ENCODE measurements at places on chromosomes 2 and 18.

DNA sequence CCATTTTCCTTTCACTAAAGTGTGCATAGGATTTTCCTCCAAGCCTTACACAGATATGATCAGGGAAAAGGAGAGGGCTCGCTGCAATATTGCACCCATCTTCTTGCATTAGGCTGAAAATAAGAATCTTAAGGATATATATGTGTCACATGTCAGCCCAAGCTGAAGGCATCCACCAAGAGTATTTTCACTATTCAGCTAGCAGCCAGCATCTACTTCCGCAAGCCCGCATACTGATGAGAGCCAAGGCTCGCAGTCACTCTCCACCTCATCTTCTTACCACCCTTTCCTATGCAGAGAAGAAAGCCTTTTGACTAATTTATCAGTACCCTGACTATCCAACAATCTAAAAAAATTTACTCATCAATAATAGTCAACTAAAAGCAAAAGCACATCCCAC lies 6.1 kb downstream of the TMEM163 start:
- DNase-seq, result no peak

DNA sequence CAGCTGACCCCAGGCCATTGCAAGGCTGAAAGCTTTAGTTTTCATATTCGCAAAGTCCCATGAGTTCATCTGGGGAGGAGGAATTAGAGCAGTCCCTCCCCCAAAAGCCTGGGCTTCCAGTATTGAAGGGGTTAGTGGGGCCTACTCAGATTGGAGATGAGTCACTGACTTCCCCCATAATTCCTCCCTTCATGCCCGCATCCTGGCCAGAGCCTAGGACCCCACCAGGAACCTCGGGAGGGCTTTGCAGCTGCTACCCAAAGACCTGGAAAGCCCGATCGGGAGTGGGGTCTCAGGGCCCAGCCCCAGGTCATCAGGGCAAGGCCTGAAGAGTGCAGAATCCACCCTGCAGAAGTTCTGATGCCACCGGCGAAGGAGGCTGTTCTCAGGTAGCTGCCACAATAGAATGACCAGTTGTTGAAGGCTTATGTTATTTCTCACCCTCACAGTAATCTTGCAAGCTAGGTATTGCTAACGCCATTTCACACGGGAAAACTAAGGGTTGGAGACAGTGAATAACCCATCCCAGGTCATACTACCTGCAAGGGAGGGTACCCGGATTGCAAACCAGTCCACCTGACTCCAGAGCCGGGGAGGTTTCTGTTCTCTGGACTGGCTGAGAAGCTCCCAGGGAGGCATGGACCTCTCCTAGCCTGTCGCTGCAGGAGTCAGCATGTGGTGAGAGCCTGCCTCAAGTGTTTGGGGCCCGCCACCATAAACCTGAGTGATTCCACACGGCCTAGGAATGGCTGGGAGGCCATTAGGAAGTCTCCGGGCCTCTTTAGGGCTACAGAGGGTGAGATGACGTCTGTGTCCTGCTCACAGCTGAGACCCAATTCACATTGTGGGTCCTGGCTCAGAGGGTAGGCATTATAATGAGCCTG lies 5.8 kb upstream of the ARID5A start:
- no peak for DNase-seq

DNA sequence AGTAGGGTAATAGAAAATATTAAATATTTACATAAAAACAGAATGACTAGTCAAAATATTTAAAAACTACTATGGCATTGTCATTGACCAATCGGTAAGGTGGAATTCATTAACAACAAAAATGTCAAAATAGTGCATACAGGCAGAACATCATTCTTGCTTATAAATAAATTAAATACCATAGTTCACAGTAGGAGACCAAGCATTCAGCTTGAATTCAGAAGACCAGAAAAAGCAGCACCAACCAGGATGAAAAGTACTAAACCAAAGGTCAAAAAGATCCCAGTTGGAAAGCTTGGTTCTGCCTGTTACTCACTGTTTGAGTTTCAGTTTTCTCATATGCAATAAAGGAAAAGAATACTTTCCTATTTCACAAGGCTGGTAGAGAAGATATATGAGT lies 244.3 kb downstream of the OSR1 start:
- DNase-seq, result no peak

DNA sequence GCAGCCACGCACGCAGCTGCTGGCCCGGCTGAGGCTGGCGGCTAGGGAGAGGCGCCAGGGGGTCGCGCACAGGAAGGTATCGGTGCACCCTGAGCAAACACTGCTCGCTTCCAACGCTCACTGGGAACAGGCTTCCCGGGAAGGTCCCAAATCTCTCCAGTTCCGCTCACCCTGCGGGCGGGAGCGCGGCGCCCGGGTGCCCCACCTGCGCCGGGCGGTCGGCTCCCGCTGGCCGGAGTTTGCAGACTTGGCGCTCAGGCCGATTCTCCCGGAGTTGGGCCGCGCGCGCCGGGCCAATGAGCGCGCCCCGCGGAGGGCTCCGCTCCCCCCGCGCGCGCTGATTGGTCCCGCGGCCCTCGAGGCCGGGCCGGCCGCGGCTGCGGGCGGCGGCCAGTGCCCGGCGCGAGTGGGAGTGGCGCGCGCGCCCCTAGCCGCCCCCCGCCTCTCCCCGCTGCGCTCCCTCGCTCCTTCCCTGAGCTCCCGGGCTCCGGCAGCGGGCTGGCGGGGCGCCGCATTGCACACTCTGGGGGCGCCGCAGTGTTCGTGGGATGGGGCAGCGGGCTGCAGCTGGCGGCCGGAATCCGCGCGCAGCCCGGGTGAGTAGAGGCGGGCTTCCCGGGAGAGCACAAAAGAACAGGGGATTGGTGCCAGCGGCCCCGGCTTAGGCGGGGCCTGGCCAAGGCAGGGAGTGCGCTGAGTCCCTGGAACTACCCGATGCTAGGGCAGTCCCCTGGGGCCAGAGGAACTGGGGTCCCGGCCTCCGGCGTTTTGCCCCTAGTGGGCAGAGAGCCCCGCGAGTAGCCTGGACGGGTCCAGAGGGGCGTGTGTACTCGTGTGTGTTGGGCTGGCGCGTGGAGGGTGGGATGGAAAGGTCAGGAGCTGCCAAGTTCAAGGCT lies at the start of gene LYPD6:
Gene LYPD6, plus strand, starts transcription at position 461 of the 896 bp plus-strand sequence. CDS start 107,122 bp downstream, outside the sequence.
- no peak for DNase-seq

GRCh38 chr2:156087875-156088274 lies 244.6 kb downstream of the NR4A2 start:
- no peak for DNase-seq

- no peak for DNase-seq
These were observed 264.2 kb downstream of the GBX2 start for GRCh38 chr2:235903782-235904584.

DNA sequence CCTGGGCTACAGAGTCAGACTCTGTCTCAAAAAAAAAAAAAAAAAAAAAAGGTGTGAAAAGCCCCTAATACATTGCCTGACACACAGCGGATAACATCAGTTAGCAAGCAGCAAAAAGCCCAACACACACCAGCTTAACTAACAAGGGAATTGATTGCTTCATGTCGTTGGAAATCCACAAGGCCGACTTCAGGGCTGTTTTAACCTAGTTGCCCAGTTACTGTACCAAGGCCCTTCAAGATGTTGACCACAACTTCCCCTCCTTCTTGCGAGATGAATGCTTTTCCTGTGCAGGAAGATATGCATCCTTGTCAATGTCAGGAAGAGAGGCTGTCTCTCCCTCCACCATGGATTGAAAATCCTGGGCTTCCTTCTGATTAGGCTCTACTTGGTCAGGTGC lies 202.9 kb downstream of the MIB1 start:
- DNase-seq, result no peak

DNA sequence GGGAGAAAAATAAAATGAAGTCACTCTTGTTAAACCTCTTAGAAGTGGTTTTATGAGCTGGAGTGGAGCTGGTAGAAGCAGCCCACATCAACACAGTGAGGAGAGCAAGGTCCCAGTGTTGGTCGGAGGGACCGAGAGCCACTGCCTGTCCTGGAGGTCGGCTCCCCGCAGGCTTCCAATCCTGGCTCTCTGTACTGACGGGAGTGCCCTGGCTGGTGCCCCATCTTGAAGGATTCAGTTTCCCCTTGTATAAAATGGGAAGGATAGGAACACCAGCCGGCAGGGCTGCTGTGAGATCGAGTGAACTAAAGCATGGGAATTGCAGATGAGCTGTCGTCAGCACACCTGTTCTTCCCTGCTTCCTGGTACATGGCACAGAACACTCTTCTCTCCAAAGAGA lies 104.3 kb upstream of the ID2 start:
- DNase-seq, result no peak

- no peak for DNase-seq
These were observed 9.5 kb upstream of the SLC1A4 start for GRCh38 chr2:64979744-64980143.

- DNase-seq, result no peak
These were observed 288.9 kb upstream of the FBXO11 start for GRCh38 chr2:48195169-48195568.

GRCh38 chr2:70921839-70922234 lies 13.9 kb upstream of the ATP6V1B1 start:
- no peak for DNase-seq

GRCh38 chr2:138723196-138723987 lies 56.8 kb downstream of the NXPH2 start:
- no peak for DNase-seq

- DNase-seq, result no peak
These were observed 36.5 kb downstream of the BCL2L11 start for GRCh38 chr2:111157071-111157661.

- DNase-seq, result peak; percentile 43
These were observed 31.5 kb downstream of the ACVR1C start for GRCh38 chr2:157596992-157597681.

DNA sequence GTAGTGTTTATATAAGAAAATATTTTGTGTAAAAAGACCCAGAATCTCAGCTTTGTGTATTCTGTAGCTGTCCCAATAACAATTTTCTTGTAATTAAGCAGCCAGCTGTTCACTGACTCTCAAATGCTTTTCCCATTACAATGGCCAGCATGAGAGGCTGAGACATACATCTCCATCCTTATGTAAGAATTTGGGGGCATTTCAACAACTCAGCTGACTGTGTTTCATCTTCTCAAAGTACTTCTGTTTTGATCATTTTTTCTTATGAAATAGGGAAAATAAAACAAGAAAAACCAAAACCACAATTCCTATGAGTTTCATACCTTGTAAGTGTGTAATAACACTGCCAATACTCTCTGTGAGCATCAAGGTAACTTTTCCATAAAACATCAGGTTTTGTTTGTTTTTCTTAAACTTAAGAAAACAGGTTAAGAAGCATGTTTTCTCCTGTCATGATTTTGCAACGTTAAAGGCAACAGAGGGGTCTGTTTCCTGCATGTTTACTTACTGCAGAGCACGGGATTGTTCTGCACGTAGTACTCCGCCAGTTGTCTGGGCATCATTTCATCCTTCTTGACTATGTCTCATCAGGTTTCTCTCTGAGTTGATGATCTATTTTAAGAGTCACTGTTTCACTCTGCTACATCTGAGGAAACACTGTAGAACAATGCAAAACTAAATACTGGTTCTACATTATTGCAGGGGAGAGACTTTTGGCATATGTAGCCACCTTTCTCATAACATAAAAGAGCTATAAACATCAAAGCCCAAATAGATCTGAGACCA lies 62.9 kb upstream of the CYRIA start:
- DNase-seq, result no peak

- DNase-seq, result no peak
These were observed 108.7 kb downstream of the UXS1 start for GRCh38 chr2:106085181-106085940.

GRCh38 chr2:673615-674320 lies 3.4 kb downstream of the TMEM18 start:
- no peak for DNase-seq

- no peak for DNase-seq
These were observed 115.4 kb upstream of the CDC42EP3 start for GRCh38 chr2:37786854-37787253.

- DNase-seq, result peak; percentile 24
These were observed 499 bp downstream of the COBLL1 start for GRCh38 chr2:164840930-164841718.

DNA sequence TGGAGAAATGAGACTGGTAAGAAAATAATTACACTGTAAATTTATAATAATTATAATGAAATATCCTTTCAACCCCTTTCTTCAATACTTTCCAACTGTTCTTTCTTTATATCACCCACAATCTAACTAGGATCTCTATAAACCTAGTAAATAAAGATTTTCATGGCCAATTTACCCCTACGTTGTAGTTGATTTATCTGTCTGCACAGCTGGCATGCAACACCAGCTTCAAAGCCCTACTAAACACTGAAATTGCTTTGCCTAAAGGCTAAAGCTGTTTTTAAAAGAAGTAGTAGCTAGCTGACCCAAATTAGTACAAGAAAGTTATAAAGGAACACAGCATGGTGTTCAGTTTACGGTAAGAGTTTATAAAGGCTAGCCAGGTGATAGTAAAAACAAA lies 140.1 kb downstream of the NOL4 start:
- no peak for DNase-seq

GRCh38 chr2:68464651-68465050 lies 2.4 kb downstream of the FBXO48 start:
- DNase-seq, result no peak

DNA sequence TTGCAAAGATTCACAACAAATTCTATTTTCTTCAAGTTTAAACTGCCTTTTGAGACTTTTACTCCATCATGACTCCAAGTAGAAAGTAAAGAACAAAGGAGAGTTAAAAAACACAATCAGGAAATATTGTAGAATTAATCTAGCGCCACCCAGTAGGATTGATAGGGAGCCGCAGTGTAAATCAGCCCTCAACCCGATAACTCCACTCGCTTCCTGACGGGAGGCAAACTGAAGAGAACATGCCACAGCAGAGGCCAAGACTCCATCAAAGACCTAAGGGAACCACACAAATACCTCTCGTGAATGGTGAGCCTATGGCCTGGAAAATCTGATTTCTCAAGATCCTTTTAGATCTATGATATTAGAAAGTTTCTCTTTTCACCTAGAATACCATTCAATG lies 319.0 kb downstream of the STK39 start:
- no peak for DNase-seq

DNA sequence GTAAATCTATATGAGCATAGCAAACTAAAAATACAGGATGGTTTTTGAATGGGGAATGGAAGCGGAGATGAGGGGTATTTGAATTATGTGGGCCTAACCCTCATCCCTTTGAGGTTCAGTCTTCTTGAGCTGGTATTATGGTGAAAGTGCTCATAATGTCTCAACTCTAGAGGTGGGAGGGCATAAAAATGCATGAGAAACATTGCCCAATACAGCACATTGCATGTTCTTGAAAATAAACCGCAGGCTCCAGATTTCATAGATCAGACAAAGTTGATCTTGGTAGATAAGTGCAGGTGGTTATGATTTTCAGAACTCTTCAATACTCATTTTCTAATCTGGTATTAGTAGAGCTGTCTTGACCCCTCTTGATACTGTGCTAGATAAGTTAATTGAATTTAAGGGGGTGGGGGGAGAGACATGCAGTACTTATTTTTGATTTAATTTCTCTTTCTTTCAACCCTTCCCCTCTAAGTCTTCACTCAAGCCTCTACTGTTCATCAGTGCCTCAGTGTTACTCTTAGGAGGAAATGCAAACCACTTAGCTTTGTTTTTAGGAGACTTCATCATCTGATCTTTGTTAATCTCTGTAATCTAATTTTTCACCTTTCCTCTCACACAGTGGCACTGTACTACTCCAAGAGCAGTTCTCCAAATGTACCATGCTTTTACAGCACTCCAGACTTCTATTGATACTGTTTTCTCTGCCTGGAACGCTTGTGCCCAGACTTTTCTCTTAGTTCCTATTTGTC lies 22.2 kb downstream of the XRCC5 start:
- DNase-seq, result no peak

All from stimulated activated CD4-positive, alpha-beta T cell treated with anti-CD3 and anti-CD28 coated beads, Interleukin-1b, Interleukin-23, amount 100 ng/mL, for 24 hours (primary cell).